ENCODE measurements at places on chromosomes 3 and 15.
A peak's percentile ranks its signal among the peaks of the same experiment; 100 is the strongest.

GRCh38 chr3:107271787-107272387, 105.4 kb upstream of the CCDC54 start:
- no peak for DNase-seq

DNA sequence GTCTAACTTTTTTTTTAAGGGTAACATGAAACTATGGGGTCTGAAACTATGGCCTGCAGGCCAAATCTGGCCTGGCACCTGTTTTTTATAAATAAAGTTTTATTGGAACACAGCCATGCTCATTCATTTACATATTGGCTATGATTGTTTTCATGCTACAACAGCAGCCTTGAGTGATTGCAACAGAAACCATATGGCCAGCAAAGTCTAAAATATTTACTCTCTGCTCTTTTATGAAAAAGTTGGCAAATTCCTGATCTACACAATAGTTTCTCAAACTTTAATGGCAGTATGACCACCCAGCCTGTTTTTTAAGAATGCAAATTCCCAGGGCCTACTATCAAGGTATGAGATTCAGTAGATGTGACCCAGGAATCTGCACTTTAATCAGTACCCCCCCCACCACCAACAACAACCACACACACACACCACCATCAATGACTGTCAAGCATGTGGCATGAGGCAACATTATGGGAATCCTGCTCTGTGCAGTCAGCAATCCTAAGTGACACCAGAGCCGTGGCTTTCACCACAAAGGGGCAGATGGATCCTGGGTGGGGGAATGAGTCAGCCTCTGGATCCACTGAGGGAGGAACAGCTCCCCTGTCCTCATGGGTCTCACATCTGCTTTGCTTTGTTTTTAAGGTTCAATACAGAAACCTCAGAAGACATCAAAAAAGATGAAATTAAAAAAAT, 142.8 kb downstream of the NTRK3 start:
- no peak for DNase-seq

DNA sequence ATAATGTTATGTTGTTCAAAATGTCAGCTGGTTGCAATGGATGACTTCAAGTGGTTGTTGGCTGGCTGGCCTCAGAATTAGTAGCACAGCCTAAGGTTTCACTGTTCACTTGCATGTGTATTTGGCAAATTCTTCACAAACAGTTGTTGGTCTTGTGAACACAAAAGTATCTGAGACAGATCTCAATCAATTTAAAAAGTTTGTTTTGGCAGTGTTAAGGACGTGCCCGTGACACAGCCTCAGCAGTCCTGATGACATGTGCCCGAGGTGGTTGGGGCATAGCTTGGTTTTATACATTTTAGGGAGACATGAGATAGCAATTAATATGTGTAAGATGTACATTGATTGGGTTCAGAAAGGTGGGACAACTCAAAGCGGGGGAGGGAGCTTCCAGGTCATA, 436.0 kb downstream of the AGBL1 start:
- no peak for DNase-seq

GRCh38 chr3:105158286-105158685, 208.4 kb upstream of the ALCAM start:
- DNase-seq = no peak

GRCh38 chr3:155804323-155804722, 1.8 kb downstream of the C3orf33 start:
- DNase-seq = no peak

DNA sequence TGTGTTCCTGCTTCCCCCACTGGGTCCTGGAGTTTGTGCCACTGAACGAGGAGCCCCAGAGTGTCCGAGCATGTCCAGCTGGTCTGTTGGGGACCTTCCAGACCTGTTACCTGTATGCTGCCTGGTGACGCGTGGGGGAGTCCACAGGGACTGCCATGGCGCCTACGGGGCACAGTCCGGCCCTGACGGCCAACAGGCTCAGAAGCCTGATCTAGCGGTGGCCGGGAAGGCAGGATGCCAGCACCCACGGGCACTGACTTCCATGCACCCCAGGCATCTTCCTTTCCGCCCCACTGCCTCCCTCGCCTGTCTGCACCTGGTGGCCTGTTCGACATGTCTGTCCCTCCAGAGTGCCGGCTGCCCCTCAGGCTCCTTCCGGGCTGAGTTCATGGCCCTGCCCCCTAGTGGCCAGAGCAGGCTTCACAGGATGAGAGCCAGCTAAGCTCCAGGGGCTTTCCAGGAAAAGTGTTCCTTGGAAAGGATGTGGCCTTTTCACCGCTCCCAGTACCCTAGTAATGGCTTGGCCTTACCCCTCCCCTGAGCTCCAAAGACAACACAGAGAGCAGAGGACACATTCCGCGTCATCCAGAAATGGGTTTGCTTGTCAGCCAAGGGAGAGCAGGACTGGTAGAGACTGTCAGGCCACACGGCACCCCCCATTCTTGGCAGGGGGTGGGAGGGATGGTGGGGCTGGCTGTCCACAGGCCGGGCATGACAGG, 35.7 kb downstream of the NGRN start:
- DNase-seq = peak; percentile 67

GRCh38 chr3:139108253-139108969, 63.7 kb upstream of the PRR23C start:
- DNase-seq = no peak

DNA sequence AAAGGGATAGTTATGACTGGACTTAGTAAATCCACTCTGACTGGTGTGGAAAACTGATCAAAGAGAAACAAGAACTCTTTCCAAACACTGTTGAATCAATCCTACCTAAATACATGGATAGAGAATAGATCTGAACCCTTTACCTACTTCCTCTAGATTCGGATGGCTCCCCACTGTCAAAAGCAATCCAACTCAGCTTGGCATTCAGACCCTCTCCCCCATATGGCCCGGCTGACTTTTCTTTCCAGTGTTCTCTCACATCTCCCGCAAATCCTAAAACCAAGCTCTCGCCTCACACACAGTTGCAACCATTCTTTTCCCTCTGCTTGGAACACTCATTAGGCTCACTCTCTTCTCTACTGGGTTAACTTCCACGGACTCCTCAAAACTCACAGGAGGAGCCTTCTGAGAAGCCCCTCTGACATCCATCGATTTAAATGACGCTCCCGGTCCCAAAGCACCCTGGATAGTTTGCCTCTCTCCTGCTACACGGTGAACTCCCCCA, 639 bp downstream of the SPICE1 start:
- DNase-seq = no peak

GRCh38 chr3:58307639-58308215, 1.4 kb downstream of the HTD2 start:
- peak; percentile 52 for DNase-seq

- no peak for DNase-seq
These were observed 6.0 kb upstream of the KCTD6 start for GRCh38 chr3:58485801-58486435.

- no peak for DNase-seq
These were observed 485.4 kb upstream of the TPRG1 start for GRCh38 chr3:188686324-188686723.

DNA sequence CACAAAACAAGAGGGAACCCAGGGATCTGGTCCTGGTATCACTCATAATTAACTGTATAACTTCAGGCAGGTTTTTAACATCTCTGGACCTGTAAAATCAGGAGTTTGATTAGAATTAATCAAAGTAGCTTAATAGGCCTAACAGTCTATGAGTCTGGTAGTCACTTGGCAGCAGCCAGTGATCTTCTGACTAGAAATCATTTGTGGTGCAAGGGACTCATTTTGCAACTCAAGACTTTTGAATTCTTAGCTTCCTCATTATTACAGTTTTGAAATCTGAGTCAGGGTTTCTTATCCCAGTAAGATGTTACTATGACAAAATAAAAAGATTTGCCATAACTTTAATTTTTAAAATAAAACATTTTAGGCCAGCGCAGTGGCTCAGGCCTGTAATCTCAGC, 70.8 kb downstream of the TMCC1 start:
- DNase-seq = no peak

- no peak for DNase-seq
These were observed 19.5 kb downstream of the TKT start for GRCh38 chr3:53236112-53236841.

DNA sequence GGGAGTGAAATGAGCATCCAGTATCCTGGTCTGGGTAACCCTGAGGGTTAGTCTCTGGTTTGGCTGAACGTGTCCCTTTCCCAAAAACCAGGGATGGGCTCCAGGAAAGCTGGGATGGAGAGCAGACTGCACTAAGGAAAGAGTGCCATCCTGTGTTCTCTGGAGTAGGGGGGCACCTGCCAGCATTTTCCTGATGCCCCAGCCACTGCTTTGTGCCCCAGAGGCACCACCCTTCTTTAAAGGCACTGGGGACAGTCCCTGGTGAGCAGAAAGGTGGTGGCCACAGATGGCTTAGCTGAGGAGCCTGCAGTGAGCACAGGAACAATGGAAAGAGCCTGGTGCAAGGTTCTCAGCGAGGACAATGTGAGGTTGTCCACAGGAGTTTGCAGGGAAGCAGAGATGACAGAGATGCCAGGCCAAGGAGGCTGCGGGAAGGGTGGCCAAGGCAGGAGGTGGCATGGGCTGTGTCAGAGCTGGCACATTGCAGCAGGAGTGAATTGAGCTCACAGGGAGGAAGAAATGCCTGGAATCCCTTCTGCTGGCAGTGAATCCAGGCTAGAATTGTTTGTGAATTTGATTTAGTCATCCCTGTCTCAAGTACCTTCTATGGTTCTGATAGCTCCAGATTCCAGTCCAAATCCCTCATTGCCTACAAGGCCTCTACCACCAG, 39.9 kb downstream of the AMOTL2 start:
- no peak for DNase-seq

- no peak for DNase-seq
These were observed 183.1 kb downstream of the UACA start for GRCh38 chr15:70580286-70580685.

GRCh38 chr3:189630767-189631372, 319 bp upstream of the TP63 start:
- no peak for DNase-seq

GRCh38 chr15:66138892-66139590, 114.5 kb downstream of the MEGF11 start:
- DNase-seq = no peak

GRCh38 chr3:133711013-133711412, 35.2 kb upstream of the TF start:
- DNase-seq = no peak

- DNase-seq = no peak
These were observed 742.0 kb upstream of the CCDC54 start for GRCh38 chr3:106635271-106635670.

DNA sequence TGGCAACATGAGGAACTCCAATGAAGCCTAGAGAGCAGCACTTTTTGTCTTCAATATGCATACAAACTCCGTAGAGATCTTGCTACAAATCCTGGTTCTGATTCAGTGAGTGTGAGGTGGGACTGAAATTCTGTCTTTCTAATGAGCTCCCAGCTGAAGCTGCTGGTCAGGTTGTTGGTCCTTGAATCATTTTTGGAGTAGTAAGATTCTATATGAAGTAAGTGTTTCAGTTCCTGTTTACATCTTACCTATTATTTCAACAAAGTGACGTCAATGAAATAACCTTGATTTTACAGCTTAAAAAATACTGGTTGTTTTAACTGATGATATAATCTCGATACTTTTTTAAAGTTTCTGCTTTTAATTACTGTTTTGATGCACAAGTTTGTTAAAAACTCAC, 33.9 kb downstream of the SHQ1 start:
- DNase-seq = no peak

DNA sequence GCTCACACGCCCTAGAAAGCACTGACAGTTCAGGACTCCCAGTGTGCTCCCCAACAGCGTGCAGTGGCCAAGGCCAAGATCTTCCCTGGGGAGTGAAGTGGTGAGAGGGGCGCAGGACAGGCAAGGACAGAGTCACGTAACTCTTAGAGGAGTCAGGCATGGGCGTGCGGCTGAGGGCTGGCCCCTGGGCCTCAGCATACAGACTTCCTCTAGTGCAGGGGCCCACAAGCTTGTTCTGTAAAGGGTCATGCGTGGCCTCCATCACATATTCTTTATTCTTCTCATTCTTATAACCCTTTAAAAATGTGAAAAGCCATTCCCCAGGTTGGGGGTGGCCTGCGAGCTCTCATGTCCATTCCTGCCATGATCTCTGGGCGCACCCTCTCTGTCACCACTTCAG, 25.2 kb downstream of the TMEM43 start:
- no peak for DNase-seq

GRCh38 chr15:78509726-78510312, 2.4 kb downstream of the HYKK start:
- DNase-seq = no peak

DNA sequence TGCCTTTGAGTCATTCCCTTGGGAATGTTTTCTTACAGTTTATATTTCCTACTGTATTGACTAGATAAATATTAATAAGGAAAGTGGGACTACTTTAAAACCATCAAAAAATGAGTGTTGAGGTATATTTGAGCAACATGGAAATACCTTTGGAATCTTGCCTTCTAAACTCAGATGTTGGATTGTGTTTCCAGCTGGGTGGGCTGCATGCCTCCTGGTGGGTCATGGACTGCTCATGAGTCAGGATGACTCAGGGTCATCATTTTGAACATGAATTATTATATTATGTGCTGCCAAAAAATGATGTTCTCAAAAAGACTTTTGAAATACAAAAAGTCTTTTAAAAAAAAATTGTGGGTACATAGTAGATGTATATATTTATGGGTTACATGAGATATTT, 41.1 kb upstream of the APH1B start:
- no peak for DNase-seq

DNA sequence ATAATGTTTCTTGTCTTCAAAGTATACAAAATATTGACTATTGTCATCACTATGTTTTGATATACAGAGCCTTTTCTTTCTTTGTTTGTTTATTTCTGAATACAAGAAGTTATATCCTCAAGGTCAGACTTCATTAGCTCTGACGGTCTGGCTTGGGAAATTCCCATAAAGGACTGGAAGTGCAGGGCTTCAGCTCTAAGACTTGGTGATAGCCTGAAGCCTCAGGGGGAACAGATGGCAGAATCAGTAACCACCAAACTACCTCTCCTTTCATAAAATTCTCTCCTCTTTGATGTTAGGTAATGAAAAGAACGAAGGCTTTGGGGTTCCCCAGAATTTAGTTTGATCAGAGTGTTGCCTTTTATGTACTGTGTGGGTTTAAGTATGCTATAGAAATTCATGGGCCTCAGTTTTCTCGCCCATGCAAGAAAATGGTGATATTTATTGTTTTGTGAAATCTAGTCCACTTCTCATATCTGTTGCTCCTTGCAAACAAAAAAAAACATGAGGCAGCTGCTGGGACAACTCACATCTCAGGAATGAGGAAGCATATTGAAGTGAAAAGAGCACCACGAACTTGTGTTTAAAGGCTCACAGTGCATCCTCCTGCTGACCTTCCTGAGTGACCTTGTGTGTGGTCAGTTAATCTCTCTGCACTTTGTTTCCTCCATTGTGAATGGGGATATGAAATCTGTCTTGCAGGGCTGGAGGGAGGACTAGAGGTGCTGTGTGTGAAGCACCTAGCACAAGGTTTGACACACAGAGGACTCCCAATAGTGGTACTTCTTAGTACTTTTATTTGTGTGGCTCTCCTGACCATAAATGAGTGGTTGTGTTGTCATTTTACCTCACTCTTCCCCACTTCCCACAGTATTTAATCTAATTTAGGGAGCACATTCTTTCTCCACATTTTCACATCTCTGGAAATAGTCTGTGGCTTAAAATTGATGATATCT, 569.8 kb upstream of the IL12A start:
- DNase-seq = no peak

GRCh38 chr3:58683466-58683865, 16.9 kb upstream of the FAM3D start:
- no peak for DNase-seq
